ENCODE measurements at places on chromosomes 12 and 14.

DNA sequence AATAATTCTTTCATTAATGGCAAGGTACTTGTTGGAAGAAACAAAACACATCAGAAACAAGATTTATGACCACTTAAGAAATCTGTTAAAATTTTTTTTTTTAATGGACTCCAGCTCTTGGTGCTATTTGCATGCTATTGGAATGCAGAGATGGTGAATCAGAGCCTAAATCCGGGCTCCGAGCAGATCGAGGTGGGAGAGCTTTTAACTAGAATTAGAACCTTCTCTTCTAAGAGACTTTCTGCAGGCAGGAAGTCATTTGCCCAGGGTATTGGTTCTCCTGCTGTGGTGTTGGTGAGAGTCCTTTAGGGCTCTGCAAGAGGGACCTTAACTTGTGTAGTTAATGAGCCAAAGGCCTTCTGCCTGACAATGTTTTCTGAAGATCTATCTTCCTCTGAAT lies 419.4 kb downstream of the SNAPC1 start:
- H3K27ac ChIP-seq, result no peak overlapping the region
- no peaks in the 10 kb centered on the region for H3K4me1 ChIP-seq
- H3K4me3 ChIP-seq, result no peak overlapping the region
- no peaks in the 10 kb centered on the region for H3K27me3 ChIP-seq
- DNase-seq, result no peak
- no peaks in the 10 kb centered on the region for H3K36me3 ChIP-seq

DNA sequence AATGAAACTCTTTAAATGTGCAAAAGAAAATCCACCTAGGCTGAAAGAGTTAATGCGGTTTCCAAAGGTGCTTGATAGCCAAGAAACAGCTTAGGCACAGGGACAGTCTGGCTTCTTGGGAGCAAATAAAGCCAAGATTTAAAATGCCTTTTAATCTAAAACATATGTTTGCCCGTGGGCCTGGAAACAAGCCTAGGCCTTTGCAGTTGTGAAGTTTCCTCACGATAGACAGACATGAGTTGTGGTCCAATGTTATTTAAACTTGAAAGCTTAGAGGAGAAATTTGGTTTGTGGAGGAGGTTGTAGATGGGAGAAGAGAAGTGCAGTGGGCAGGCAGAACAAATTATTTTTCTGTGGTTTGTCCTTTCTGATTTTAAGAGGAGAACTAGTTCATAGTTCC lies 29.8 kb downstream of the PROX2 start:
- H3K27me3 ChIP-seq, result no peaks in the 10 kb centered on the region
- H3K27ac ChIP-seq, result no peak overlapping the region
- peaks cover 9% of the 10 kb centered on the region for H3K36me3 ChIP-seq
- peaks cover 4% of the 10 kb centered on the region for H3K4me1 ChIP-seq
- no peak for DNase-seq

- H3K4me1 ChIP-seq, result no peaks in the 10 kb centered on the region
- H3K36me3 ChIP-seq, result no peaks in the 10 kb centered on the region
- no peak overlapping the region for H3K27ac ChIP-seq
- no peak overlapping the region for H3K4me3 ChIP-seq
These were observed 13.8 kb downstream of the KRT8 start for GRCh38 chr12:52891044-52891443.

DNA sequence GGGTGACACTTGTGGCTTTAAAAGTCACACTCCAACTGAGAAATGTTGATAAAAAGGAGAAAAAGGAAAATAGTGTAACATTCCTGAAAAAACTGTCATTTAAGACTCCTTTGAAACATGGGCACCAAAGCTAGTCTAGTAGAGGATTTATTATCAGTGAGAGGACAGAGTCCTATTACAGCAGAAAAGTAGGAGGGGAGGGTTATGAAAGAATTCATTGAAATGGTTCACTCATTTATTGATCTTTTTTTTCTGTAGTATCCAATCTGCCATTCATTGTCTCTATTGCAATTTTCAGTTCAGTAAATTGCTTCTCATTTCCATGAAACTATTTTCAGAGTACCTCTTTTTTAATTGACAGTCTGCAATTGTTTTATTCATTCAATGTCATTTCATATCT lies 25.4 kb downstream of the PPM1A start:
- peaks cover 17% of the 10 kb centered on the region for H3K4me1 ChIP-seq
- no peaks in the 10 kb centered on the region for H3K27me3 ChIP-seq
- H3K27ac ChIP-seq, result no peak overlapping the region
- H3K36me3 ChIP-seq, result no peaks in the 10 kb centered on the region
- no peak overlapping the region for H3K4me3 ChIP-seq

DNA sequence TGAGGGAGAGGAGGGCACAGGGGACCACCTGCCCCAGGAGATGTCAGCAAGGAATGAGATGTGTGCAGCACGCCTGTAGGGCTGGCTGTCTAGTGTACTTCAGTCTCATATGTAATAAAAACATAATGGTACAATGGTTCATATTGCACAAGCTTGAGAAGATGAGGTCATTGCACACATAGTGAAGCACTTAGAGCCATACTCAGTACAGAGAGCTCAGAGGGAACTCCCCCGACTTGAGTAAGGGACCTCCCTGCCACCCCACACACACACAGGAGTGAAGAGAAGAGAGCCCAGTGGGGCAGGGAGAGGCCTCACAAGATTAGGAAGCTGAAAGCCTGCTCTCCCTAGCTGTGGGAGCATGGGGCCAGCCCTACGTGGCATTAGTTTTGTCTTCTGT lies 61.5 kb downstream of the SLC6A12 start:
- DNase-seq, result no peak
- peaks cover 9% of the 10 kb centered on the region for H3K4me1 ChIP-seq
- H3K27me3 ChIP-seq, result peaks cover 6% of the 10 kb centered on the region
- H3K36me3 ChIP-seq, result no peaks in the 10 kb centered on the region
- H3K4me3 ChIP-seq, result no peak overlapping the region
- no peak overlapping the region for H3K27ac ChIP-seq

GRCh38 chr12:119728444-119728745 lies 60.5 kb downstream of the PRKAB1 start:
- H3K4me1 ChIP-seq, result no peaks in the 10 kb centered on the region
- H3K27me3 ChIP-seq, result no peaks in the 10 kb centered on the region
- H3K27ac ChIP-seq, result no peak overlapping the region
- DNase-seq, result no peak
- H3K4me3 ChIP-seq, result no peak overlapping the region
- H3K36me3 ChIP-seq, result peaks cover 17% of the 10 kb centered on the region

DNA sequence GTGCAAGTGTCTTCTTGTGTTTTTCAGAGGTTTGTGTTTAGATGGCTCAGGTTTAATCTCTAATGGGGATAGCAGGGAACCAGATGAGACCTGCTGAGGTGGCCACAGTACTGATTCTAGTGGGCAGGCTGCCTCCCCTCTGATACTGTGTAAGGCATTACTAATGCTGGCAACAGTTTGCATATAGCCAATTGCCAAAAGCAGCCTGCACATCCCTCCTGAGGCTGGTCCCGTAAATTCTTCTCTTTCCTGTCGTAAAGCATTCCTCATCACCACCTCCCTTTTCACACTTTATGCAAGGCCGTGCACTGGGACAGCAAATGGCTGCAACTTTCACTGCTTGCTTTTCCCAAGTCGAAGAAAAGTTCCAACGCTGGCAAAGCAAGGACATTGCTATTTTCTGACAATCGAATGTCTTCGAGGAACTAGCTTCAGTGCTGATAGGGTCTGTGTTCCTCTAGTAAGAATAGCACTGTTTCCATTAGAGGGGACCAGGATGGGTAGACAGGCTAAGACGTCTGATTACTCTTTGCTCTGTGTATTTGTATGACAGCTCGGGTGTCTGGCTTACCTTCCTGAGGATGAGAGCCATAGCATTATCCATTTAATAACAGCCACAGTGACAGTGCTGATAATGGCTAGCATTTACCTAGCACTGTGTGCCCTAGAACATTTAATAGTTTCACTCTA lies 178.2 kb upstream of the HIF1A start:
- 0 out of 2 replicates have a peak, but pooled peaks cover 4% of the 10 kb centered on the region for H3K36me3 ChIP-seq
- no peak overlapping the region for H3K4me3 ChIP-seq
- H3K4me1 ChIP-seq, result peaks cover 44% of the 10 kb centered on the region
- no peaks in the 10 kb centered on the region for H3K27me3 ChIP-seq
- no peak for DNase-seq

DNA sequence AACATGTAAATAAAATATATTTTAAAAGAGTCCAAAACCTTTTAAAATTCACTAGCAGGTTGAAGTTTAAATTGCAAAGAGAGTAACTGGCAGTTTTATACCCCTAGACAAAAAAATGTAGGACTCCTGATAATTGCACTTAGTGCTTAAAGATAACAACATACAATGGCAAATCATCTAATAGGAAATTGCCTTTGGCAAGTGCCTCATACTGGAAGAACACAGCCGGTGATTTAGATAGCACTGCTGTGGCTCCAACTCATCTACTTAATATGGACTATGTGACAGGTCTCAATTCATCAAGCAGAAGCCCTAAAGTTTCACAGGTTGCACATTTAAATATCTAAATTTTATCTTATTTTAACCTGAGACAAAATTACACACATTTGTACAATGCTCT lies 13.4 kb downstream of the C12orf50 start:
- no peaks in the 10 kb centered on the region for H3K36me3 ChIP-seq
- no peaks in the 10 kb centered on the region for H3K27me3 ChIP-seq
- H3K4me1 ChIP-seq, result no peaks in the 10 kb centered on the region
- H3K27ac ChIP-seq, result no peak overlapping the region

GRCh38 chr14:89992273-89992672 lies 36.5 kb downstream of the TDP1 start:
- H3K36me3 ChIP-seq, result peaks cover 86% of the 10 kb centered on the region
- no peak overlapping the region for H3K4me3 ChIP-seq
- no peaks in the 10 kb centered on the region for H3K4me1 ChIP-seq
- no peaks in the 10 kb centered on the region for H3K27me3 ChIP-seq

DNA sequence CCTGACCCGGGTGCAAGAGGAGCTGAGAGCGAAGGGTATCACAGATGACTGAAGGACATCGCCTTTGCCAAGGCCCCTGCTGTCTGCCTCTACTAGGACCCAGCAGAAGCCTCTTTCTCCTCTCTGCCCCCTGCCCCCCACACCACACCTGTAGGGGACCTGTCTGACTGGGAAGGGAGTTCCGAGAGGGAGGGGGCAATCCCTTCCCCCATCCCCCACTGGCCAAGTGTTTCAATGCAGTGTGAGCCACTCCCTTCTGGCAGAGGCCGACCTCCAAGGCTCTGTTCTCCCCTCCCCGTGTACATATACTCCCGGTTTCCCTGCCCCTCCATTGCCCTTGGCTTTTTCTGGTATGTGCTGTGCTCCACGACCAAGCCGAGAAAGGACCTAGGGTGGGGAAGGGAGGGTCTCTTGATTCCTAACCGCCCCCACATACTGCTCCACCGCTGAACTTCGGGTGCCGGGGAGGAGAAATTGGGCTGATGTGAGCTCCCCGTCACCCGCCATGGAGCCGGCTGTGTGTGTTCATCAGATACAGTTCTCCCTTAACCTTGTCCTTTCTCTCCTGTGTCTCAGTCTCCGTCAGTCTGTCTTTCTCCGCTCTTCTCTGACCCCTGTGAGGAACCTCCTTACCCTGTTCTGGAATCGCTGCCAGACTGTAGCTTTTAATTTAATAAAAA lies 2.0 kb upstream of the ARHGEF25 start:
- peaks cover 1% of the 10 kb centered on the region for H3K4me1 ChIP-seq
- no peaks in the 10 kb centered on the region for H3K27me3 ChIP-seq
- no peak for DNase-seq
- no peak overlapping the region for H3K27ac ChIP-seq
- no peaks in the 10 kb centered on the region for H3K36me3 ChIP-seq
- H3K4me3 ChIP-seq, result no peak overlapping the region

Data from RWPE2 (cell line).